ENCODE measurements at places on chromosomes 16 and 17. TPM values are rescaled to one million over a fixed set of nuclear protein-coding genes. Genes with fewer than 3 reads are reported as not detected.

PRSS8 gene
- total RNA-seq: not detected

- peaks cover 35% of the 10 kb centered on the region for H3K27me3 ChIP-seq
- no peaks in the 10 kb centered on the region for H3K36me3 ChIP-seq
- H3K27ac ChIP-seq: no peak overlapping the region
- peaks cover 32% of the 10 kb centered on the region for H3K4me1 ChIP-seq
Measured at GRCh38 chr16:86476956-86477534, 33.3 kb upstream of the FOXF1 start.

DNA sequence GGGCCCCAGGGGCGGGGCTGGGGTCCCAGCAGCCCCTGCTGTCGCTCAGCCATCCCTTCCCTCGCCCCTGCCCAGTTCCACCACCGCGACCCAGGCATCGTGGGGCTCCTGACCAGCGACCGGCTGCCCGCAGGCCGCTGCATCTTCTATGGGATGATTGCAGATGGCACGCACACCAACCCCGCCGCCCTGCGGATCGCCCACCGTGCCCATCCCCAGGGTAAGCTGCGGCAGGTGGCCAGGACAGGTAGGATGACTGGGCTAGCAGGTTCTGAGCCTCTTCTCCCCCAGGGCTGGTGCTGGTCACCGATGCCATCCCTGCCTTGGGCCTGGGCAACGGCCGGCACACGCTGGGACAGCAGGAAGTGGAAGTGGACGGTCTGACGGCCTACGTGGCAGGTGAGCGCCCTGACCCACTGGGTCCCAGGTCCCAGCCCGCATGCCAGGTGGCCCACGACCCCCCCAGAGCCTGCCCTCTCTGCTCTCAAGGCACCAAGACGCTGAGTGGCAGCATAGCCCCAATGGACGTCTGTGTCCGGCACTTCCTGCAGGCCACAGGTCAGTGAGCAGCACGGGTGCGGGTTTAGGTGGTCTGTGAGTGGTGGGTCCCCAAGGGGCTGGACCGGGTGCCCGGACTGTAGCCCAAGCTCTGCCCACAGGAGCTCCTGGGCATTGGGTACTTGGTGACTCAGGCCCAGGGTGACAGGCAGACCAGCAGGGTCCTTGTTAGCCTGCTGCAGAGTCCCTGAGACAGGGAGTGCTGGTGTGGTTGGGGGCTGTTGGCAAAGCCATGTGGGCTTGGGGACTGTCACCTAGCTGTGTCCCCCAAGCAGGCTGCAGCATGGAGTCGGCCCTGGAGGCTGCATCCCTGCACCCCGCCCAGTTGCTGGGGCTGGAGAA is 2.8 kb downstream of the CEMP1 start:
- H3K4me3 ChIP-seq: no peak overlapping the region
- H3K27ac ChIP-seq: no peak overlapping the region
- H3K36me3 ChIP-seq: peaks cover 16% of the 10 kb centered on the region
- no peak for DNase-seq

- peak overlapping the region; percentile 86 for H3K27ac ChIP-seq
- no peaks in the 10 kb centered on the region for H3K36me3 ChIP-seq
- peaks cover 2% of the 10 kb centered on the region for H3K27me3 ChIP-seq
- peaks cover 28% of the 10 kb centered on the region for H3K4me1 ChIP-seq
- H3K4me3 ChIP-seq: peak overlapping the region; percentile 77
- peak; percentile 91 for DNase-seq
Measured at GRCh38 chr16:84788920-84789391, 30.8 kb upstream of the CRISPLD2 start.

GRCh38 chr16:59198487-59198886 is 464.4 kb upstream of the GOT2 start:
- no peaks in the 10 kb centered on the region for H3K27me3 ChIP-seq
- no peaks in the 10 kb centered on the region for H3K36me3 ChIP-seq
- H3K4me1 ChIP-seq: no peaks in the 10 kb centered on the region
- no peak for DNase-seq
- H3K4me3 ChIP-seq: no peak overlapping the region

NEUROD2 gene
- total RNA-seq: not detected

MIS12 gene
- 10.2 TPM for total RNA-seq

ENKD1 gene
- 11.2 TPM for total RNA-seq

DNA sequence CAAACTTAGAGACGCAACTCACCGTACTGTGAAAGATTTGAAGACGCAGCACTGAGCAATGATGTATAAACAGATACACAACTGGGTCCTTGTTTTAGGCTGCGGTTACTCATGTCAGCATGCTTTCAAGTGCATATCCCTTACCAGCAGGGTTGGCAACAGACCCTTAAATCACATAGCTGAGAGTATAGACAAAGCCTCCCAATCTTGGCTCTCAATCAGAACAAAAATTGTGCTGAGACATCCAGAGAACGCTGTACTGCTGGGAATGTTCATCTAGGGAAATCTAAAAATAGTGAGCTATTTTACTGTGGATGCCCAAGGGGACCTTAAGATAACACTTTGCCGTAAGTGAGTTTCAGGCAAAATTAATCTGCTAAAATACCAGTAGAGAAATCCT is 84.4 kb upstream of the NUDT7 start:
- H3K4me1 ChIP-seq: no peaks in the 10 kb centered on the region
- no peaks in the 10 kb centered on the region for H3K27me3 ChIP-seq
- no peak for DNase-seq
- H3K36me3 ChIP-seq: no peaks in the 10 kb centered on the region

DNA sequence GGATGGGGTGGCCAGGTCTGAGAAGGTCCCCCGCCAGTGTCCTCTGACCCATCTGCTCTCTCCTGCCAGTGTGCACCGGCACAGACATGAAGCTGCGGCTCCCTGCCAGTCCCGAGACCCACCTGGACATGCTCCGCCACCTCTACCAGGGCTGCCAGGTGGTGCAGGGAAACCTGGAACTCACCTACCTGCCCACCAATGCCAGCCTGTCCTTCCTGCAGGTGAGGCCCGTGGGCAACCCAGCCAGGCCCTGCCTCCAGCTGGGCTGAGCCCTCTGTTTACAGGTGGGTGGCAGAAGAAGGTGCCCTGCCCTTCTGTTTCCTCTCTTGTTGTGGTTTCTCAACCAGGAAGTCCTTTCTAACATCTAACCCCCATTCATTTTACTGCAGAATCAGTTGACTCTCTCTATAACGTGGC is 7.1 kb downstream of the ERBB2 start:
- no peak overlapping the region for H3K27ac ChIP-seq
- peaks cover 22% of the 10 kb centered on the region for H3K4me1 ChIP-seq
- H3K27me3 ChIP-seq: peaks cover 3% of the 10 kb centered on the region

SLC16A13 gene
- 2.1 TPM for total RNA-seq

DNA sequence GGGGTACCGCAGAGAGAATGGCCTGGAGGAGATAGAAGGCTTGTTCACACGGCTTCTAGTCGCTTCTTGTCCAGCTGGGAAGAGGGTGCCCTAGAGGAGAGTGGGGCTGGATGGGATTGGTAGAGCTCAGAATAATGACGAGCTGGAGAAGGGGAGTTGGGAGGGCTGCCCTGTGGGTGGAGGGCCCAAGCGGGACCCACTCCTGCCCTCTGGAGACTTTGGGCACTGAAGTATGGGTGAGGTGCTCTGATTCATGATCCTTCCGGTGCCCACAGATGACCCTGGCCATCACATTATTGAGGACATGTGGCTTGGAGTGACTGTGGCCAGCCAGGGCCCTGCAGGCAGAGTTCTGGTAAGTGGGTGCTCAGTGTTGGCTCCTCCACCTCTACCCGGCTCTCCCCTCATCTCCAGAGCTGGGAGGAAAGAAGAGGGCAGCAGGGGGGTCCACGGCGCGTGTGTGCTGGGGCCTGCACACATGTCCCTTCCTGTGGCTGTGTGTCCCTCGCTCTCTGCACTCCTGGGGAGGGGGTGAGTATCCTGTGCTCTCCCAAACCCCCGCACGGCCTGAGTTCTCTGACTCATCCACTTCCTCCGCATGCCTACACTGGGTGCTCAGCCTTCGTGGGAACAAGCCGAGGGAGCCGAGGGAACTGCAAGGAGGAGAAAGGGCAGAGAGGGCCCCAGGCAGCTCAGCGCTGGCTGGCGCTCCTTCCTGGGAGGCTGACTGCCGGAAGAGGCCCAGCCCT is 8.5 kb downstream of the ITGA3 start:
- peak overlapping the region; percentile 99 for H3K27ac ChIP-seq
- peaks cover 74% of the 10 kb centered on the region for H3K4me1 ChIP-seq
- peaks cover 3% of the 10 kb centered on the region for H3K27me3 ChIP-seq
- DNase-seq: peak; percentile 97
- H3K4me3 ChIP-seq: peak overlapping the region; percentile 79
- H3K36me3 ChIP-seq: peaks cover 29% of the 10 kb centered on the region

- H3K27ac ChIP-seq: no peak overlapping the region
- peaks cover 3% of the 10 kb centered on the region for H3K27me3 ChIP-seq
Measured at GRCh38 chr17:78929908-78930775, 5.0 kb upstream of the TIMP2 start.

Data from HFFc6 (cell line).